Stimulated activated CD4-positive, alpha-beta T cell treated with anti-CD3 and anti-CD28 coated beads, TNF-alpha, amount 100 ng/mL, for 4 hours (primary cell): ENCODE measurements at places on chromosomes 6 and 20.

DNA sequence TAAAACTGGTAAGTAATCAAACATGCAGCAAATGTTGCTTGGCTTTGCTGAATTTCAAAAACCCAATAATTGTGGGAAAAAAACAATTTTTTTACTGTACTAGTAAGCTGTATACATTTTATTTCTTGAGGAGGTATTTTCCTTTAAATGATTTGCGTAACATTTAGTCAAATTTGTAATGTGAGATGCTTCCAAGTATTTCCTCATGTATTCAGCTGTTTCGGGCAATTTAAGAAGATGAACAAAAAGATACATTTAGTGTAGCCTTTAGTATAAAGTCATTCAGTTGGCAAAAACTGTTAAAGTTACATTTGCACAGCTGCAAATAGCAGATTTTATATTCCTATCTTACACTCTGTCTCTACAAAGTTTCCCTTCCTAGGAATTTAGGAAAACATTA lies 186.1 kb upstream of the SCGN start:
- no peak for DNase-seq

DNA sequence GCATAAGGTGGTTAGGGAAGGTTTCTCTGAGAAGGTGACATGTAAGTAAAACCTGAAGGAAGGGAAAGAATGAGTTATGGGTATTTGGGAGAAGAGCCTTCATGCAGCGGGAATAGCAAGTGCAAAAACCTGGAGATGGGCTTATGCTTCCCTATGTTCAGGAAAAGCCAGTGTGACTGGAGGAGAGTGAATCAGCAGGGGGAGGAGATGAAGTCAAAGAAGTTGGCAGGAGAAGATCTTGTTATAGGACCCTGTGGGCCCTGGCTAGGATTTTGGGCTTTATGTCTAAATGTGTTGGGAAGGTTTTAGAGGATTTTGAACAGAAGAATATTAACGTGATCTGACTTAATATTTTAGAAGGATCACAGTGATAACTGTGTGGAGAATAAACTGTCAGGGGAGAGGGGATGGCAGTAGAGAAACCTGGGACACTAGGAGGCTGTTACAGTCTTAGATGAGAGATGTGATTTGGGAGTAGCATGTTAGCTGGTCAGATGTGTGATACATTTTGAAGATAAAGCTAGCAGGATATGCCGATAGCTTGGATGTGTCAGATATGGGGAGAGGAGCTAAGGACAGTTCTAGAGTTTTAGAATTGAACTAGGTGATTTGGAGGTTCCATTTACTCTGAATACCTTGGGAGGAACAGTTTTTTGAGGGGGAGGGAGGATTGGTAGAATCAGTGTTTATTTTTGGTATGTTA lies 41.0 kb downstream of the PHF3 start:
- DNase-seq = no peak

DNA sequence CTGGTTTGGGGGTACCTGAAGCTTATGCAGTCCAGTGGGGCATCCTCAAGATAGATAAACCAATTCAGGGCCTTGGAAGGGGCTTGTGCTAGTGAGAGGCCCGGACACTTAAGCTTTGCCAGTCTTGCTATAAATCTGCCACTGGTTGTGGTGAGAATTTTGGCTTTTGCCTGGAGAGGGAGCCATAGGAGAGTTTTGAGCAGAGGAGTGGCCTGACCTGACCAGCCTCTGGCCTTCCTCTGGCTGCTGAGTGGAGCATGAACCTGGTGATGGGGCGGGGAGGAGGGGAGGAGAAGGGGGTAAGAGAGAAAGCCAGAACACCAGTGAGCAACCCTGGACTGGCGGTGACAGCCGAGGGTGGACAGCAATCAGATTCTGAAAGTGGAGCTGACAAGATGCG lies 7.1 kb downstream of the TMEM74B start:
- DNase-seq = no peak

- no peak for DNase-seq
Observed at GRCh38 chr6:100346828-100347227, 117.9 kb downstream of the SIM1 start.

- DNase-seq = no peak
Observed at GRCh38 chr6:106490436-106490835, 129.9 kb downstream of the CRYBG1 start.

DNA sequence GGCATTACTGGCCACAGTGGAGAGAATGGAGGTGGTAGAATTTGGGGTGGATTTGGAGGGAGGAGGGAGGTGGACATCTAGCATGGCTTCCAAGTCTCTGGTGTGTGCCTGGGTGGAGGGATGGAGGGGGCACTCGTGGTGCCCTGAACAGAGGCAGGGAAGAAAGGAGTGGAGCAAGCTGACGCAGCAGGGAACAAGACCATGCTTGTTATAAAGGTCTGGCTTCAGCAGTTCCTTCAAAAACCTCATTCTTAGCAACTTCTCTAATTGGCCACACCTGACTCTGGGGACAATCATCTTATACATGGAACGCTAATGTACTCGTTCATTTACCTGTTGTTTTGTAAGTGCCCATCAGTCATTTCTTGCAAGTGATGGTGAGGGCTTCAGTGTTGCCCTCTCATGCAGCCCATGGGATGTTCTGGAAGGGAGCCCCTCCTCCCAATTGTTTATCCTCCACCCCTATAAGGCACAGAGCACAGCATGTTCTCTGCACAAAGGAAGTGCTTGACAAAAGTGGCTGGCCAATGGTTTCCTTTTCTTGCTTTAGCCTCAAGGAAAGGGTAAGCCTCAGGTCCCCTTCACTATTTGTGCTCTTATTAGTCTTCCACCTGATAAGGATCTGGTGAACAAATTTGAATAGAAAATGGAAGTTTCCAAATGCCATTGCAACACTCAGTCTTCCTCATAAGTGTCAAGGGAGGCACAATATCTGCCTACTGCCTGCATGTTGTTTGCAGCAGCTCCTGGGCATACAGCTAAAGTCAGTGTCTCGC lies 39.3 kb downstream of the GFOD1 start:
- DNase-seq = no peak

DNA sequence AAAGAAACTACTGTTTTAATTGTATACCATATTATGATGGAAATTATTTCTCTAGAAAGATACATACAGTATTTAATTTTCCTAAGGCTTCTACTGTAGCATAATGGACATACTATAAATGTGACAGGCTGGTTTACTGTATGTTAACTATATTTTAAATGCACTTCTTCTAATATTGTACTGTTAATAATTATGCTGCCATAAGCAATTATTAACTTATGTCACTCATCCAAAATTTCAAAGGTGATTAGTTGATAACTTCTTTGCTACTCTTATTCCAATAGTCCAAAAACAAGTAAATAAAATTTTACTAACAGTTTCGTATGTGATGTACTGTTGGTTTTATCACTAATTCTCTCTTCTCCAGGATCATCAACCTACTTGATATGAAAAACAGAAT lies 28.1 kb downstream of the HIVEP2 start:
- DNase-seq = no peak
